ENCODE measurements at places on chromosomes 2 and 18. TPM values are rescaled to one million over a fixed set of nuclear protein-coding genes. Genes with fewer than 3 reads are reported as not detected.

DNA sequence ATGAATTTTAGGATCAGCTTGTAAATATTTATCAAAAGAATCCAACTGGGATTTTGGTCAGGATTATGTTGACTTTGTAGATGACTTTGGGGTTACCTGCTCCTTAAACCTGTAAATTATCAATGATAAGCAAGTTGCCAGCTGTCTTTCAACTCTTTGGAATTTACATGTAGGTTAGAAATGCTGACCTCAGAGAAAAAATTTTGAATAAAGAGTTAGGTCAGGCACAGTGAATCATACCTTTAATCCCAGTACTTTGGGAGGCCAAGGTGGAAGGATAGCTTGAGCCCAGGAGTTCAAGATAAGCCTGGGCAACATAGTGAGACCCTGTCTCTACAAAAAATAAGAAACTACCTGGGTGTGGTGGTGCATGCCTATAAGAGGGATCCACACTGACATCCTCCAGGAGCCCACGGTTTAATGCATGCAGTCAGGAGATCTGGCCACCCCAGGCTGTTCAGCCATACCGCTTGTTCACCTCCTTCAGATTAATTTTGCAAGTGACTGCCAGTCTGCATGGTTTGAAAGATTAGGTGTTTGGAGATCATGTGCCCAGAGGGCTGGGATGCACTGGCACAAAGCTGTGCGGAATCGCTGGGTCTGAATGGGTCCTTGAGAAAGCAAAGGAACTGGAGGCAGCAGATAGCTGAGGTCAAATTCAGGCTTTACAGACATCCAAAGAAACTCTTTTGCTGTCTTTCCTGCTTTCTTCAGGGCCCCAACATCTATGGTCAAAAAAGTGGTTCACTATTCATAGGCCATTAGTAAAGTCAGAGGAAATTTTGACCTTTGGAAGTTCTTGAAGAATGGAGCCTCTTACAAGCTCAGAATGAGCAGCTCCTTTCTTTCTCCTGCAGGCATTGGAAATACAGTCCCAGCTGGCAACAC lies 83.4 kb upstream of the TXNDC2 start:
- DNase-seq: no peak
- H3K27me3 ChIP-seq: peaks cover 27% of the 10 kb centered on the region
- no peak overlapping the region for H3K4me3 ChIP-seq
- H3K4me1 ChIP-seq: no peaks in the 10 kb centered on the region
- no peaks in the 10 kb centered on the region for H3K36me3 ChIP-seq

GRCh38 chr2:24721470-24721869 lies 71.7 kb downstream of the PTRHD1 start:
- peaks cover 12% of the 10 kb centered on the region for H3K4me1 ChIP-seq
- peak overlapping the region; percentile 59 for H3K27ac ChIP-seq

DNA sequence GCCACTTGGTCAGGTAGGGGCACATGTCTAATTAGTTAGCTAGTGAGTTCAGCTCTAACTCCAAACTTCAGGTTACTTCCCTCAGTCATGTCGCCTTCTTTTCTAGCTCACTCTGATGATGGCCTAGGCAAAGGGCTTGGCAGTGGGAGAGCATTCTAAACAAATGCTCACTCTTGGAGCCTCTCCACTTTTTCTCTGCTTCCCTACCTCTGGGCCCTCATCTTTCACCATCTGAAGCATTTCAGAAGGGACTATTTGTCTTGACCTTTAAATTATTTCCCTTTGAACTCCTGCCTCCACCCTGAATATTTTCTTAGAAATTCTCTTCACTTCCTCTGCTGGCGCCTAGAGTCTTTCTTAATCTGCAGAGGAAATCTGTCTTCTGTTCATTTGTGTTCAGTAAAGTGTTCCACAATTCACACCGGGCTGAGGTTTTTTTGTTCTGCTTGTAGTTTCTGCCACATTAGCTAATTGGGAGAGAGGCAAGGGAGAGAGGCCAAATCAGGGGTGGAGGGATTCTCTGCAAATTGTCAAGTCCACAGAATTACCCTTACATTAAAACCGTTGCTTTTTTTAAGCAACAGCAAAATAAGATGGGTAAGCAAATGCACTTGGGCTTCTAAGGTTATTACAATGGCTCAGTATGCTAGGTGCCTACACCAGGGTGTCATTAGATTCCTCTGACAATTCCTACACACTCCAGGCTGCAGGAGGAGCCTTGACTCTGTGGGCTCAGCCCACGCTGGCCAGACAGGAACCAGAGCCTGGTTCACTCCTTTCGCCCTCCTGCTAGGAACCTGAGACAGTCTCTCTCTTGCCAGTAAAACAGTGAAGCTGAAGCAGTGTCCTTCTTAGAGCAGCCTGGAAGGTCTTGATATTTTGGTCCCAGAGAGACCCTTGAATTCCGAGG lies 5.5 kb downstream of the MSGN1 start:
- peaks cover 23% of the 10 kb centered on the region for H3K27me3 ChIP-seq
- H3K36me3 ChIP-seq: no peaks in the 10 kb centered on the region
- H3K4me3 ChIP-seq: no peak overlapping the region
- no peak for DNase-seq

DNA sequence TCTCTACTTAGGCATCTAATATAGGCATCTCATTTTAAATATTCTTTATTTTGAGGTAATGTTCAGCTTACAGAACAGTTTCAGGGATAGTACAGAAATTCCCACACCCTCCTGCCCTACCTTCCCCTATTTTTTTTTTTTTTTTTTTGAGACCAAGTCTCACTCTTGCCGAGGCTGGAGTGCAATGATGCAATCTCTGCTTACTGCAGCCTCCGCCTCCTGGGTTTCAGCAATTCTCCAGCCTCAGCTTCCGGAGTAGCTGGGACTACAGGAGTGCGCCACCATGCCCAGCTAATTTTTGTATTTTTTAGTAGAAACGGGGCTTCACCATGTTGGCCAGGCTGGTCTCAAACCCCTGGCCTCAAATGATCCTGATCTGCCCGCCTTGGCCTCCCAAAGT lies 97.6 kb downstream of the EPB41L5 start:
- no peak overlapping the region for H3K4me3 ChIP-seq
- DNase-seq: no peak
- H3K27me3 ChIP-seq: no peaks in the 10 kb centered on the region
- H3K27ac ChIP-seq: no peak overlapping the region
- H3K4me1 ChIP-seq: peaks cover 17% of the 10 kb centered on the region

DNA sequence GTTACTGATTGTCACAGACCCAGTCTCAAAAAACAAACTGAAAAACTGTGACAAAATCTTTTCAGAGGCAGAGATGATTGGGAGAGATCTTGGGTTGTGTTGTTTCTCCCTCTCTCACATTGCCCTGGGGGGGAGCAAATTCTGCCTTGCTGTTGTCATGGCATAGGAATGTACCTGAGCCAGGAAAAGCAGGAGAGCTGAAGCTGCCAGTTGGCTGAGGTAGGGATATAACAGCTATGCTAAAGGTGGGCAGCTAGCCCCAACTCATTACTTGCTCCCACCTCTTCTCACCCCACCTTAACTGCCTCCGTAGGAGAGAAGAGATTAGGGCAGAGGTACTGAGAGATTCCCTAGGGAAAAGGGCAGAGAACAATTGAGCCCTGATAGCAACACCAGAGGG lies 299.3 kb downstream of the OSR1 start:
- no peaks in the 10 kb centered on the region for H3K27me3 ChIP-seq
- H3K4me3 ChIP-seq: no peak overlapping the region
- no peaks in the 10 kb centered on the region for H3K4me1 ChIP-seq
- H3K36me3 ChIP-seq: no peaks in the 10 kb centered on the region

GRCh38 chr2:10377052-10377746 lies 70.9 kb downstream of the ODC1 start:
- H3K27me3 ChIP-seq: no peaks in the 10 kb centered on the region
- no peaks in the 10 kb centered on the region for H3K36me3 ChIP-seq
- no peak for DNase-seq
- H3K4me3 ChIP-seq: peak overlapping the region; percentile 12
- no peak overlapping the region for H3K27ac ChIP-seq
- H3K4me1 ChIP-seq: peaks cover 78% of the 10 kb centered on the region

PLGLB2 gene
- 2.6 TPM for total RNA-seq

GAREM1 gene
- total RNA-seq: 0.39 TPM

Measured in activated T-cell treated with anti-CD3 and anti-CD28 coated beads, Interleukin-2, amount 50 U/mL, for 72 hours (primary cell).